ENCODE measurements at places on chromosomes 7 and 10.

GRCh38 chr7:33459340-33459751, 330.0 kb downstream of the BBS9 start:
- no peak for DNase-seq

DNA sequence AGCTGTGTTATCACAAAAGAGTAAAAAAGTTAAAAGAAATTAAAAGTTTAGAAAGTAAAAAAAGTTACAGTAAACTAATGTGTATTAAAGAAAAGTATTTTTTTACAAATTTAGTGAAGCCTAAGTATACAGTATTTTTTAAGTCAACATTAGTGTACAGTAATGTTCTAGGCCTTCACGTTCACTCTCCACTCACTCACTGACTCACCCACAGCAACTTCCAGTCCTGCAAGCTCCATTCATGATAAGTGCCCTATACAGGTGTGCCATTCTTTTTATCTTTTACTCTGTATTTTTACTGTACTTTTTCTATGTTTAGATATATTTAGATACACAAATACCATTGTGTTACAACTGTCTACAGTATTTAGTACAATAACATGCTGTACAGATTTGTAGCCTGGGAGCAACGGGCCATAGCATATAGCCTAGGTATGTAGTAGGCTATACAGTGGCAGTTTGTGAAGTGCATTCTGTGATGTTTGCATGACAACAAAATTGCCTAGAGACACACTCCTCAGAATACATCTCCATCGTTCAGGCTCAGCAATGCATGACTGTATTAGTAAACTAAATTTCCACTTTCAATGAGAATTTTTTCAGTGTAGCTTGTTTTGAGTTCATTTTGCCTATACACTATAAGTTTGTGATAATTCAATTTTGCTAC, 539.9 kb upstream of the C7orf33 start:
- no peak for DNase-seq

- DNase-seq = no peak
These were observed 101.6 kb downstream of the RNF133 start for GRCh38 chr7:122597277-122597676.

DNA sequence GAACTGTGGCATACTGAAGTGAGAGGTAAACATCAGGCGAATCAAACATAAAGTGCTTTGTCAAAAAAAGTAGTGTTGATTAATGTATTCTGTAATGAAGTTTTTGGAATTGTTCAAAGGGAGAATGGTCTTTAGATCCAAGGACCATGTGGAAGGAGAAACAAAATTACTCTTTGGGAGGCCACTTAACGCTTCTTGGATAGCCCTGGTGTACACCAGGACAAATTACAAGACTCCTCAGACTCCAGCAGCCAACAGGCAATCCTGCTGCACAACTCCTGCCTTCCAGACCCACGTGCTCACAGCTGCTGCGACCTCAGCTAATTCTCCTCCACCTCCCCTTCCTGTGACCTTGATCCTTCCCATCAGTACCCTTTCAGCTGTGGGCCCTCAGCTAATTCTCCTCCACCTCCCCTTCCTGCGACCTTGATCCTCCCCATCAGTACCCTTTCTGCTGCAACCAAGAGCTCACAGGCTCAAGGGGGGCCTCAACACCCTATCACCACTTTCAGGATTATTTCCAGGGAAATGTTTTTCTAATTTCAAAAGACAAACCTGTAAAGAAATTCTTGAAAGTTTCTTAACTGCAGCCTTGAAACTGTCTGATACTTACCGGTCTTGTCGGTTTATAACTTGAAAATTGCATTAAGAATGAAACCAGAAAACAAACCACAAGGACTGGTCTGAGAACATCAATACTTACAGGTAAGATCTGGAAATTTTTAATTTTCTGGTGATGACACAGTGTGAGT, 29.7 kb upstream of the DDC start:
- DNase-seq = no peak

GRCh38 chr7:151411551-151411950, 1.7 kb upstream of the WDR86 start:
- no peak for DNase-seq

- no peak for DNase-seq
These were observed 10.4 kb upstream of the CLCN1 start for GRCh38 chr7:143305423-143306070.

DNA sequence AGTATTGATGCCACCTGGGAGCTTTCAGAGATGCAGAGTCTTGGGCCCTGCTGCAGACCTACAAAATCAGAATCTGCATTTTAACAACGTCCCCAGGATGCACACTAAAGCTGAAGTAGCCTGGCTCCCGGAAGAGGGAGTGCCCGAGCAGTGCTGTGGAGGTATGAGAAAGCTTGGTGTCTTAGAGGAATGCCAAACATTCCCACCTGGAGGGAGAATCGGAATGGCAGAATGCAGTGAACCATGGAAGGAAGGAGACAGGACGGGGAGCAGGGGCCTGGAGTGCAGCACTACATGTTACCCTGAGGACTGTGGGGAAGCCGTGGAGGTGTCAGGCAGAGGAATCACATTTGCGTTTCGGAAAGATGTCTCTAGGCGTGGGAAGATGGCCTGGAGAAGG, 90.9 kb downstream of the AOAH start:
- DNase-seq = no peak

- no peak for DNase-seq
These were observed 482 bp downstream of the CCDC6 start for GRCh38 chr10:59905731-59906416.

GRCh38 chr7:41085244-41085643, 617.6 kb downstream of the INHBA start:
- DNase-seq = no peak

DNA sequence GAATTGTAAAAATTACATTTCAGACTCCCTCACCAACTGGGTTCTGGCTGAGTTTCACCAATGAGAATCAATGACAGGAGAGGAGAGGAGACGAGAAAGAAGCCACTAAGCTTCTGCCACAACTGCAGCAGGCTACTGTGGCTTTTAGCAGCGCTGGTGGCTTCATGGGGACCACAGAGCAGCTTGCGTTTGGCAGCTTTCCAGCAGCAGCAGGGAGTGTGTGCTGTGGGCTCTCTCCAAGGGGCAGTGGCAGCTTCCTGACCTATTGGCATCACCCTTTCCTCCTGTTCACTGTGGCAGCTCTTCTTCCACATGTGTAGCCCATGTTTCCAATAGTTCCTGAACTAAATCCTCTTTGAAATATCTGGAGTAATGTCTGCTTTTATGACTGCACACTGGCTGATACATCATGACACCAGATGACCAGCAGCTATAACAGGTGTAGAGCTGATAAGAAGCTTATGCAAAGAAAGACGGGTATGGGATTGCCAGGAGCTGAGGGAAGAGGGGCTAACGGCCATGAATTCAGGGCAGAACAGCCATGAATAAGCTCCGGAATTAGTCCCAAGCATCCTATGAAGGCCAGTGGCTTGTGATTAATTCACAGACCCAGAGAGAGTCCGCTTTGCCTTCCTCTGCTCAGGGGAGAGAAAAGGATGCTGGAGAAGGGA, 46.8 kb downstream of the KCNH2 start:
- no peak for DNase-seq

- DNase-seq = no peak
These were observed 732.9 kb upstream of the LRRN3 start for GRCh38 chr7:110358028-110358427.

DNA sequence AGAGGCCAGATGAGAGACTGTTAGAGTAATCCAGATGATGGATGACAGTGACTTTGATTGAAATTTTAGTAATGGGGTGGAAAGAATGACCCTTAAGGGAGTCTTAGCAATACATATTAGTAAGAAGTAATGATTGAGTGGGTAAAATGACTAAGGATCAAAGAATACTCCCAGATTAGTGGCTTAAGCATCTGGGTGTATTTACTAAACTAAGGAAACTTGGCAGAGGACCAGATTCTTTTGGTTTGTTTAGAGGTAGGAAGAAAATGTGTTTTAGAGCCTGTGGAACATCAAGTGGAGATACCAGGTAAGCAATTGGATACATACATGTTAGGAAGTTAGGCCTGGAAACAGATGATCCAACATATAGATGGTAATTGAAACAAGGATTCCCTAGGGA, 58.8 kb upstream of the ADRA2A start:
- DNase-seq = no peak
